GM23338 (cell line): ENCODE measurements at places on chromosomes 2 and 18.

GRCh38 chr2:75634945-75635344 is 11.6 kb upstream of the MRPL19 start:
- DNase-seq = no peak

GRCh38 chr2:157362627-157363026 is 37.0 kb upstream of the ERMN start:
- no peak for DNase-seq

DNA sequence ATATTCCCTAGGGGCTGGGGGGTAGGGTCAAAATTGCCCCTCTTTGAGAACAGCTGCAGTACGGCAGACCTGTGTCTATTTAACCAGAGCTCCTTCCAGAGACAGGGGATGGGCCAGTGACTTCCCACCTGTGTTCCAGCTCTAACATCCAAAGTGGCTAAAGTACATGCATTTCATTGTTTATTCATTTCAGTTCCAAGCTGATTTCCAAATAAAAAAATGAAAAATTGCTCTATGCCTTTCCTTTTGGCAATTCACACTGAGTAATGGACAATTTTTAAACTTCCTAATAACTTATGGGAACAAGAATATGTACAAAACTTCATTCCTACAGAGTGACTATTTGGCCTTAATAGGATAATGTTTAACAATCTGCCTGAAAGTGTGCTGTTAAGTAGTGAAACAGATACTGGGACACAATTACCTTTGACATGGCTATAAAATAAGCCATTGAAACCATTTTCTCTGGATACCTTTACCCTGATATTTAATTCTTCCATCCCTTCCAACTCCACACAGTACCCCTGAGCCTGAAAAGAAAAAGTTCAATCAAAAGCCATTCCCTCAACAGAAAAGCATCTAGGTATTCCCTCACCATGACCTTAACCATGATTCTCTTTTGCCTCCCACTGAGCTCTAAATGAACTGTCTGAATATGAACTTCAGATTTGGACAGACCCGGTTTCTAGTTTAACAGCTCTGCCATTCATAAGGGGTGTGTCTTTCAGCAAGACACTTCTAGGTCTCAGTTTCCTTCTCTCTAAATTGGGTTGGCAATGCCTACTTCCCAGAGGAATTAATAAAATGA is 73.1 kb downstream of the RDH14 start:
- no peak for DNase-seq

DNA sequence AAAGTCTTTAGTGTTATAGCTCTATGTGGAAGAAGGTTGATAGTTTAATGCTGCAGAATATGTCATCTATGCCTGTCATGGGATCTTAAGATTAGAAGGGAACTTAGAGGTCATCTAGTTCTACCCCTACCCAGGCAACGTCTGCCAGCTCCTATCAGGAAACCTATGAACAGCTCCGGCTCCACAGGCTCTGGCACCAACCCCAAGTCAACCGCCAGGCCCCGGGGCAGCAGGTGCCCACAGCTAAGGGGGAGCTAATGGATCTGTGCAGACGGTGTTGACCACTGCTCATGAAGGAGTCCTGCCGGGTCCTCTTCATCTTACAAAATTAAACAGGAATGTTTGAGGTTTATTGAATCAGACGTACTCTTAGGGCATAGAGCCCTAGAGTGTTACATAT is 440.8 kb upstream of the KLHL29 start:
- no peak for DNase-seq

DNA sequence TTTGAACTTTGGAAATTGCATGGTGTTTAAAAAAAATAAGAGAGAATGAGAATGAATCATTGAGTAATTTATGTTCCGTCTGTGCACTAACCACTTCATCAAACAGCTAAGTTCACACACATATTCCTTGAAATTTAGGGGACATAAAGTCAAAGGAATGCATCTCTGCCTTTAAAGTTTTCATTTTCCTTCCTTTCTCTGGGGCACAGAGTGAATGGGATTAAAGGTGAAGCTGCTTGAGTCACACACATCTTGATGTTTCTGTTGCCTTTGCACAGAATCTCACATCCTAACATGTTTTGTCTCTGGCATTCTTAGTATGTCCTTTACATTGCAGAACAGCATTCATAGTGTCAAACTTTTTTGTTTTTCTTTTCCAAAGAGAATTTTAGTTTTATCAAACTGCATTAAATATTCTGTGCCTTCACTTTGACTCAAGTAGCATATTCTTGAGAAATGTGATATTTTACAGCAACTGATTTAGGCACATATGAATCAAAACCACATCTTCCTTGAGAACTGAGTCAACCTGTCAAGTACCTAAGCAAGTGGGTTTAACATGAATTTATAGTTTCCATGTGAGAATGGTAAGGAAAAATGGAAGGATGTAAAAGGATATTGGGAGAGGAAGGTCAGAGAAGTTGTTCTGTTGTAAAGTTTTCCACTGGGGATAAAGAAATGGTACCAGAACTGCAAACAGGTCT is 169.1 kb upstream of the THUMPD2 start:
- no peak for DNase-seq

- DNase-seq = peak; percentile 35
These were observed 69.3 kb downstream of the MBP start for GRCh38 chr18:77063260-77063659.

- no peak for DNase-seq
These were observed 3.6 kb downstream of the ALPI start for GRCh38 chr2:232459419-232460035.

DNA sequence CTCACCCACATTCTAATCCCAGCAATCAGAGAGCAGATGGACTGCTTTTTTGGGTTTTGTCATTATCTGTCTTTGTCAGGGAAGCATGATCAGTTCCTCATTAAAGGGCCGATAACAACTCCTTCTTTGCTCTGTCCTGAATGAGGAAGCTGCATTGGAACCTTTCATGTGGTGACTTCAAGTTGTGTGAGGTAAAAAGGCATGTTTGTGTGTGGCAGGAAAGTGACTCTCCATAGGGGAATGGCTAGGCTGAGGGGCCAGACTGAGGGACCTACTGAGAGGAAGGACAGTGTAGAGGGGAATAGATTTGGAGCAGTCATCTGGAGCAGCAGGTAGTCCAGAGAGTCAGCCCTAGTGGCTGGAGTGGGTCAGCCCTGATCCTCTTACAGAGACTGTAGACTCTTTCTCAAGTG is 23.6 kb upstream of the LRRTM1 start:
- no peak for DNase-seq
